Tibial nerve (tissue), 4 donors: ENCODE measurements at places on chromosomes 1 and 21.

GRCh38 chr1:3296326-3296725 is 158.1 kb upstream of the ARHGEF16 start:
- no peak for DNase-seq

DNA sequence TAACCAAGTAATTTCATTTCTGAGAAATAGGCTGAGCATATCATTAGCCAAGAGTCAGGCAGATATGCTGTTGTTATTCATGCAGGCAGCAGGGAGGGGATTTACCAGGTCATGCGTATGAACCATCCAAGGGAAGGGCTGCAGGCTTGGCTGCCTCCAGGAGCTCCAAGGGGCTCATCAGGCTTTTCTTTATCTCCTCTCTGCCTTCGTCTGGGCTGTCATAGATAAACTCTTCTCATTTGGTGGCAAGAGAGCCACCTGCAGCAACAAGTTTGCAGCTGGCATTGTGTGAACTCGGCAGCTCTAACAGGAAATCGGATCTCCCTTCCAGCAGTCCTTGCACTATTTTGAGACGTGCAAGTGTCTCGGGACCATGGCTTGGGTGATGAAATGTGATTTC is 7.5 kb downstream of the CCDC27 start:
- no peak for DNase-seq

- no peak for DNase-seq
Measured at GRCh38 chr1:106637566-106637965, 418.9 kb upstream of the PRMT6 start.

DNA sequence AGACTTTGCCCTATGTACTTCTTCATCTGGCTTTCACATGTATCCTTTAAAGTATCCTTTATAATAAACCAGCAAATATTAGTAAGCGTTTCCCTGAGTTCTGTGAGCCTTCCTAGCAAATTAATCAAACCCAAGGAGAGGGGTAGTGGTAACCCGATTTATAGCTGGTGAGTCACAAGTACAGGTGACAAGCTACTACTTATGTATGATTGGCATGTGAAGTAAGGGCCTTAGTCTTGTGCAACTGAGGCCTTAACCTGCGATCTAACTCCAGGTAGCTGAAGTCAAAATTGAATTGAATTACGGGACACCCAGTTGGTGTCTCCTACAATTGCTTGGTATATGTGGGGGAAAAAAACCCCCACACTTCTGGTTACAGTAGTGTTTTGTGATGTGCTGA is 26.0 kb downstream of the SLC16A1 start:
- DNase-seq = no peak

GRCh38 chr1:194013561-194013960 is 827.1 kb upstream of the B3GALT2 start:
- no peak for DNase-seq

GRCh38 chr1:241840164-241840563 is 7.8 kb upstream of the EXO1 start:
- no peak for DNase-seq

GRCh38 chr1:184388319-184388889 is 1.6 kb downstream of the C1orf21 start:
- no peak for DNase-seq

DNA sequence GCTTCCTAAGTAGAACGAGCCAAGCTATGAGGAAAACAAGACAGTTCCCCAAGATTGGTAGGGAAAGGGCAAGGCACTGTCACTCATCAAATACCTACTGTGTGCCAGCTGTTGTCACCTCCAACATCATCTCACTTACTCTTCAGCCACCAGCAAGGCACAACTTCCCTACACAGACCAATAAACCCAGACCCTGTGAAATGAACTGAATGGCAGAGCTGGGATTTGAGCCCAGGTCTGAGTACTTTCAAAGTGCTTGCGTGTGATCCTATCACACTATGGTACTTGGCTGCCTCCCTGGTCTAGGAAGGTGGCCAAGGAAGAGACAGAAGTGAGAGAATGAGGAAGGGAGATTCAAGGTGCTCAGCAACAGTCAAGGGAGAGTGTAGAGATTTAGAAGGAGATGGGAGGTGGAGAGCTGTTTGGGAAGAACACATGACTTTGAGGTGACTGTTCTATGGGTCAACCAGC is 16.7 kb upstream of the TRIM63 start:
- DNase-seq = no peak

- no peak for DNase-seq
Measured at GRCh38 chr1:70256664-70257063, 35.5 kb downstream of the SRSF11 start.

DNA sequence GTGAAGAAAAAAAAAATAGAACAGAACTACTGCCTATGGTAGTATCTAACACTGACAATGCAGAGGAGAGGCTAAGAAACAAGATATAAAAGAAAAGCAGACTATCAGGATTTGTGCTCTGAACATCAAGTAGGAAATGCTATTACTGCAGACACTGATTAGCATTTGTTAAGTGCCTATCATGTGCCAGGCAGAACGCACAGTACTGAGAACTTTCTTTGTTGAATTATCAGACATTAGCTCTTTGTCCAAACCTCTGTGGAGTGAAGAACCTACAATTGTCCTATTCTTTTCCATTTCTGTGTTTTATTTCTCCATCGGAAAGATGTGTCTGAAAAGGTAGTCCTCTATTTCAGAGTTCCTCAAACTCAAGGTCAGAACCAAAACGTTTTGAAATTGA is 30.5 kb upstream of the DISP1 start:
- no peak for DNase-seq

DNA sequence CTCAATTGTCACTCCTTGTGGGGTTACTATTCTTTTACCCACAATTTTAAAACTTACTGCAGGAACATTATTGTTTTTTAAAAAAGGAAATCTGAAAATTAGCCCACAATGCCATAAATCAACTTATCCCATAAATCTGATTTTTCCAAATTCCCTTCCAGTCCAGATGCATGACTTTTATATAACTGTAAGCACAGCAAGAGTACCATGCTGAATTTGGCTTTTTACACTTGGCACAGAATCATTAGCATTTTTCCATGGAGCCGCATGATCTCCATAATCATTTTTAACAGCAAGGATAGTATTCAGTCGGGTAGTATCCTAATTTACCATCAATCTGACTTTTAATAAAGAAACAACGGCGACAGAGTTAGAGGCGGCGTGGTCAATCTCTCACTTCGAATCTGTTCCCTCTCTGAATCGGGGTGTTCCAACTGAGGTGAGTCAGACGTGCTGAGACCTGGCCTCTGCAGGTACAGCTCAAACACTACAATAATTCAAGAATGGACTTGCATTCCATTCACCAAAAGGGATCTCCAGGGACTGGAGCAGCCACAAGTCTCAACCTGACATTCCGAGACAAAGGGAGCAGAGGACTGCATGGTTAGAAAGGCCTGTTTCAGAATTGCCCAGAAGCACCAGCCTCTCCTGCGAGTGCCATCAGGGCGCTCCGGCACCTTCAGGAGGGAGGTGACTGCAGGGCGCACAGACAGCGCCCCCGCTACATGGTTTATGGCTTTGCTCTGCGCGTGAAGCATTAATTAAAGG is 48.9 kb downstream of the SLC66A1 start:
- DNase-seq = no peak
